B cell (primary cell): ENCODE measurements at places on chromosomes 7 and 10. TPM values are rescaled to one million over a fixed set of nuclear protein-coding genes. Genes with fewer than 3 reads are reported as not detected.

DNA sequence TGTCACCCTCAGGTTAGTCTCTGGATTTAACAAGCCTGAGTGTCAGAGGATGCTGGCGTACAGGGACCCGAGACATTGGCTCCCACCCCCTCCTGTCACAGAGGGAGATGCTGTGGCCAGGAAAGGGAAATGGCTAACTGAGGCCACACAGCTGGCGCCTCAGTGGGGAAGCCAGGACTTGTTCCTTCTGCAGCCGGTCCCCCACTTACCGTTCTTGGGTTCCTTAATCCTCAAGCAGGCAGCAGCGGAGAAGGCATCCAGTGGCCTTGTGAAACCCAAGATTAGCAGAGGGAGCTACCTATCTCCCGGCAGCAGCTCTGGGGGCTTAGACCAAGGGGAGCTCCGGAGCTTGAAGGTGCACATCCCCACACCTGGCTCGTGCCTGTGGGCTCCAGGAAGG is 65.4 kb downstream of the NEURL1 start:
- no peak overlapping the region for H3K4me3 ChIP-seq
- no peak for DNase-seq
- H3K27me3 ChIP-seq, result no peaks in the 10 kb centered on the region

GRCh38 chr7:50724526-50725520 is 57.9 kb downstream of the GRB10 start:
- no peaks in the 10 kb centered on the region for H3K36me3 ChIP-seq
- no peak for DNase-seq
- H3K27ac ChIP-seq, result no peak overlapping the region
- H3K4me1 ChIP-seq, result no peaks in the 10 kb centered on the region
- no peaks in the 10 kb centered on the region for H3K27me3 ChIP-seq

- H3K36me3 ChIP-seq, result no peaks in the 10 kb centered on the region
- DNase-seq, result no peak
- H3K4me3 ChIP-seq, result no peak within 1 kb of the TSS
- H3K4me1 ChIP-seq, result peaks cover 6% of the 10 kb centered on the region
Observed at GRCh38 chr10:121598263-121599249, at the start of gene FGFR2. Gene FGFR2 (minus strand): TSS chr10:121598444. CDS start chr10:121593817, 4,627 bp downstream.

DNA sequence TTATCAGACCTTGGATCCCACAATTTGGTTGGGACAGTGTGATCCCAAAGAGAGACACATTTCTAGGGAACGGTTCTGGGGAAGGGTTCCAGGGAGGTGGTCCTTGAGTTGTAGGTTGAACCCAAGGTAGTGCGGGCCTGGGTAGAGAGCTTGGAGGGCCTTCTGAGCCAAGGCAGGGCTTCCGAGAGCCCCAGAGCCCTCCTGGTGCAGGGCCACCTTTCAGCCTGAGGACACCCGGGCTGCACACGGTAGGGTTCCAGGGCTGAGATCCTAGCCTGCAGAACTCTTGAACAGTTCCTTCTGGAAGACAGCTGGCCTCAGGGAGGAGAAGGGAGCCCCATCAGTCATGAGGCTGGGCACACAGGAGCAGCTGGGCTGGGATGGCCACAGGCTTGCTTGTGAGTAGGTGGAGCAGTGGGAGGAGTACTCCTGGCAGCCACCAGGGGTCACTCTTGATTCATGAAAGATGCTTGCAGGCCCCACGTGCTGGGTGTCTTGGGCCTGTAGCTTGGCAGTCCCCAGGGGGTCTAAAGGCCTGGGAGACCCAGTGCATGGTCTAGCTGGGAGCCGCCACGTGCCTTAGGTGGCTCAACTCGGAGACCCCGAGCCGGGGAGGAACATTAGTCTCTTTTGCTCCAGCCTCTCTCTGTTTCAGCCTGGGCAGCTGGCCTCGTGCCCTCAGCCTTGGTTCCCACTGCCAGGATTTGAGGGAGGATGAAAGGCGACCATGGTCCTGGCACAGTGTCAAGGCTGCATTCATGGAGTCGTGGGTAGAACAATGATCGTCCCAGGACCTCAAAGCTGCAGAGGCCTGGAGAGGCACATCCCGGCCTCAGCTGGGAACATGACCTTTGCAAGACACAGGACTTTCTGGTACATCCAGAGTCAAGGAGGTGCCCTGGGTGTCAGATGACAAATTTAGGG is 381.6 kb downstream of the TYW1 start:
- no peak overlapping the region for H3K4me3 ChIP-seq
- H3K27ac ChIP-seq, result no peak overlapping the region
- H3K36me3 ChIP-seq, result no peaks in the 10 kb centered on the region
- DNase-seq, result peak; percentile 72

DNA sequence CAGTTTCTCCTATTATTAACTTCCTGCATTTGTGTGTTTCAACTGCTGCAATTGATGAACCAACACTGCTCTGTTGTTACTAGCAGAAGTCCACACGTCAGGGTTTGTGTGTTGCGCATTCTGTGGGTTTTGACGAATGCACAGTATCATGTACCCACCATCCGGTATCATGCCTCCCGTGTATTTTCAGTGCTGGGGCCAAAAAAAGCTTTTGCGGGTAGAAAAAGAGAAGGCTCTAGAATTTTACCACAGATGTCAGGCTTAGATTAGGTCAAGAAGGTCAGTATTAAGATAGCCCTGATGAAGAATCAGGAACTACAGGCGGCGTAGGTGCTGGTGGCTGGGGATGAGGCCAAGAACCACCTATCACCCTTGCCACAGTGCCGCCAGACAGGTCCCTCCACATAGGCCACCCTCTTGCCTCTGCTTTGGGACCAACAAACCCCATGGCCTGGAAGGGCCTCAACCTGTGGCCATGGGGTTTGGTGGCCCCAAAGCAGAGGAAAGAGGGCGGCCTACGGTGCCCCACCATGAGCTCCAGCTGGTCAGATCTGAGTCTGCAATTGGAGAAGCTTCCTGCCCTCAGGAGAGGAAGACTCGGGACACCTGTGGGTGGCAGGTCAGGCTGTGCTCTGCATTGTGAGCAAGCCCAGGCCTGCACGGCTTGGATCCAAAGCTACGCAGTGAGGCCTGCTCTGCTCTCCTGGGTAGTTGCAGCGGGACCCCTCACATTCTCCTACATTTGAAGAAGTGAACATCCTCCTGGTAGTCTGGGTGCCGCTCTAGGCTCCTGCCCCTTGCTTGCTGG is 71.9 kb downstream of the MKI67 start:
- no peak for DNase-seq
- no peak overlapping the region for H3K27ac ChIP-seq
- H3K4me3 ChIP-seq, result no peak overlapping the region
- no peaks in the 10 kb centered on the region for H3K27me3 ChIP-seq
- peaks cover 55% of the 10 kb centered on the region for H3K36me3 ChIP-seq
- peaks cover 27% of the 10 kb centered on the region for H3K4me1 ChIP-seq

GRCh38 chr10:9670911-9671310 is 1346.8 kb upstream of the CELF2 start:
- H3K4me3 ChIP-seq, result no peak overlapping the region
- DNase-seq, result no peak
- no peaks in the 10 kb centered on the region for H3K27me3 ChIP-seq
- no peaks in the 10 kb centered on the region for H3K4me1 ChIP-seq
- H3K27ac ChIP-seq, result no peak overlapping the region

- H3K4me3 ChIP-seq, result no peak overlapping the region
- no peaks in the 10 kb centered on the region for H3K27me3 ChIP-seq
- no peak for DNase-seq
- no peaks in the 10 kb centered on the region for H3K4me1 ChIP-seq
Observed at GRCh38 chr7:86199881-86200614, 443.7 kb upstream of the GRM3 start.

- H3K4me1 ChIP-seq, result peaks cover 4% of the 10 kb centered on the region
- H3K36me3 ChIP-seq, result no peaks in the 10 kb centered on the region
- H3K27me3 ChIP-seq, result no peaks in the 10 kb centered on the region
- no peak for DNase-seq
- H3K27ac ChIP-seq, result no peak overlapping the region
- no peak overlapping the region for H3K4me3 ChIP-seq
Observed at GRCh38 chr10:31129271-31129670, 97.6 kb upstream of the ZNF438 start.

GRCh38 chr10:35130663-35131062 is 4.0 kb downstream of the CREM start:
- H3K27ac ChIP-seq, result no peak overlapping the region
- no peaks in the 10 kb centered on the region for H3K36me3 ChIP-seq
- peaks cover 31% of the 10 kb centered on the region for H3K4me1 ChIP-seq

GRCh38 chr7:95198863-95199262 is 125.5 kb downstream of the PON1 start:
- no peaks in the 10 kb centered on the region for H3K36me3 ChIP-seq
- H3K4me1 ChIP-seq, result no peaks in the 10 kb centered on the region
- no peak overlapping the region for H3K27ac ChIP-seq
- no peaks in the 10 kb centered on the region for H3K27me3 ChIP-seq
- H3K4me3 ChIP-seq, result no peak overlapping the region

- H3K27ac ChIP-seq, result no peak overlapping the region
- DNase-seq, result no peak
- H3K4me3 ChIP-seq, result no peak overlapping the region
- no peaks in the 10 kb centered on the region for H3K36me3 ChIP-seq
Observed at GRCh38 chr7:45193828-45194227, 36.2 kb downstream of the RAMP3 start.

GRCh38 chr7:139382439-139382838 is 22.7 kb downstream of the LUC7L2 start:
- no peak for DNase-seq

- H3K4me1 ChIP-seq, result no peaks in the 10 kb centered on the region
- no peaks in the 10 kb centered on the region for H3K36me3 ChIP-seq
- DNase-seq, result no peak
- H3K4me3 ChIP-seq, result no peak overlapping the region
Observed at GRCh38 chr10:131652438-131653139, 248.2 kb upstream of the PPP2R2D start.

- no peaks in the 10 kb centered on the region for H3K27me3 ChIP-seq
- H3K4me1 ChIP-seq, result no peaks in the 10 kb centered on the region
- no peak overlapping the region for H3K27ac ChIP-seq
- H3K36me3 ChIP-seq, result no peaks in the 10 kb centered on the region
- no peak for DNase-seq
- H3K4me3 ChIP-seq, result no peak overlapping the region
Observed at GRCh38 chr7:79434867-79435266, 18.6 kb downstream of the MAGI2 start.

DNA sequence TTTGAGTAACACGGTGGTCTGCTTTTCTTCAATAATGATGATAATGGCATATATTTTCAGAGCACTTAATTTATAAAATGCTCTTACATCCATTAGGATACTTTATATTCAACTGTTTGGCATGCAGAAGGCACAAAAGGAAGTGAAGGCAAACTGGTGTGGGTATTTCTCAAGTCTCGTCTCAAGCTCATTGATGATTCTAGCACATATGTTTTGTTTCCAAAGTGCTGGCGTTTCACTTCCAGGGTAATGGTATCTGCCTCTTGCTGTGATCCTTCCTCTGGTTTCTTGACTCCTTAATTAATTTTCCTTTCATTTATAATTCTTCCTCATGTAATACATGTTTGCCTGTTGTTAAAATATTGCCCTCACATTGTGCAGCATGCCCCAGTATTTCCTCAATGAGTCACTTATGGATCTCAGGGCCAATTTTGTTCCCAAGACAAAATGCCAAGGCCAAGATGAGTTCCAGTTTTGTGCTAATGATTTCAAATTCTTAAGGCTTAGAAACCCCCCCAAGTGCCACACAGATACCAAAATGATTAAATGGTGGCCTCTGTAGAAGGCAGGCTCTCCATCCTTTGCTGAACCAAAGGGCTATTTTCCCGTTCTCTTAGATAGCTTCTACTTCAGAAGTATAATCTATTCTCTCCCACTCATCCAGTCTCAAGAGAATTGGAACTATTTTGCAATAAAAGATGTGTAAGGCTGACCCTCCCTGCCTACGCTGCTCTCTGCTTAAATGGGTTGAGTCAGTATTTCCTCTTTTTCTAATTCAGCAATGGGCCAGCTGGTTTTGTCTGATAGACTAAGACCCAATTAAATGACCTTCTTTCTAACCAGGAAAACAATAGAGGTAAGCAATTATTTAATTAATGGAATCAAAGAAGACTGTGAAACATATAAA is 171.2 kb downstream of the ZNF365 start:
- H3K27me3 ChIP-seq, result no peaks in the 10 kb centered on the region
- no peak for DNase-seq
- H3K36me3 ChIP-seq, result no peaks in the 10 kb centered on the region
- H3K4me3 ChIP-seq, result no peak overlapping the region
- no peak overlapping the region for H3K27ac ChIP-seq

GRCh38 chr7:5419539-5420066 is 4.0 kb downstream of the TNRC18 start:
- no peak overlapping the region for H3K27ac ChIP-seq
- no peaks in the 10 kb centered on the region for H3K27me3 ChIP-seq
- peak overlapping the region; percentile 49 for H3K4me3 ChIP-seq
- no peaks in the 10 kb centered on the region for H3K36me3 ChIP-seq

DNA sequence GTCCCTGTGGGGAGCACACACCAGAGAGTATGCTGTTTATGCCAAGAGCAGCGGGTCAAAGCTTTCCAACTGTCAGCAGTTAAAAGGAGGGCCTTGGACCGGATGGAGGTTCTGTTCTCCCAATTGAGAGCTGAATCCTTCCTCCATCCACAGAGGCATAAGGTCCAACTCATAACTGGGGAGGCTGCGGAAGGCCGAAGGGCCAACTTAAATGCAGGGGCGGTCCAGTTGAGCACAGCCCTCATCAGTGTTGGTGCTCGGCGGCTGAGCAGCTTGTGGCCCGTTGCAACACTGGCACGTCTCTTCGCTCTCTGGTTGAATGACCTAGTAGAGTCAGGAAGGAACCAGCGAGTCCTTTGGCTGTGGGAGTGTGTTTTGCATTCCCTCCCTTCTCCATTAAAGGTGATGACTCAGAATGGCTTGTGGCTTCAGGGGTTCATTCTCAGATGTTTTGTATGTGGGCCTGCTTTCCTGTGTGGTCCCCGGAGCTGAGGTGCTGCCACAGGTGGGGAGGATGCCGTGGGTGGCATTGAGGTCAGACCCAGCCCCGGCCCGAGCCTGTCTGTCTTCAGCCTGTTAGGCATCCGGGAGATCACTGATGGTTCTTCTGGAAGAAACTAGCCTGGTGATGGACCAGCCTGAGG is 44.8 kb upstream of the DMBT1 start:
- no peak overlapping the region for H3K4me3 ChIP-seq
- H3K27me3 ChIP-seq, result no peaks in the 10 kb centered on the region
- H3K4me1 ChIP-seq, result no peaks in the 10 kb centered on the region
- H3K27ac ChIP-seq, result no peak overlapping the region
- H3K36me3 ChIP-seq, result no peaks in the 10 kb centered on the region

The PANK1 gene
- total RNA-seq, result 1.8 and 2.9 TPM in 2 replicates

The PTF1A gene
- not detected in 2 replicates for total RNA-seq

The NUTM2B gene
- total RNA-seq, result 0.80 and 1.3 TPM in 2 replicates

The LIPK gene
- not detected in 2 replicates for total RNA-seq

The EIF5AL1 gene
- 0.56 and 0.76 TPM in 2 replicates for total RNA-seq

The HACD1 gene
- 1.1 and 1.6 TPM in 2 replicates for total RNA-seq

The STEAP1 gene
- total RNA-seq, result 0.32 TPM in 1 of 2 replicates, not detected in the other
